ENCODE measurements at places on chromosomes 7 and 10.

GRCh38 chr10:593421-593820, 96.0 kb downstream of the DIP2C start:
- DNase-seq, result no peak

- DNase-seq, result no peak
Observed at GRCh38 chr7:136167991-136168390, 190.8 kb upstream of the MTPN start.

DNA sequence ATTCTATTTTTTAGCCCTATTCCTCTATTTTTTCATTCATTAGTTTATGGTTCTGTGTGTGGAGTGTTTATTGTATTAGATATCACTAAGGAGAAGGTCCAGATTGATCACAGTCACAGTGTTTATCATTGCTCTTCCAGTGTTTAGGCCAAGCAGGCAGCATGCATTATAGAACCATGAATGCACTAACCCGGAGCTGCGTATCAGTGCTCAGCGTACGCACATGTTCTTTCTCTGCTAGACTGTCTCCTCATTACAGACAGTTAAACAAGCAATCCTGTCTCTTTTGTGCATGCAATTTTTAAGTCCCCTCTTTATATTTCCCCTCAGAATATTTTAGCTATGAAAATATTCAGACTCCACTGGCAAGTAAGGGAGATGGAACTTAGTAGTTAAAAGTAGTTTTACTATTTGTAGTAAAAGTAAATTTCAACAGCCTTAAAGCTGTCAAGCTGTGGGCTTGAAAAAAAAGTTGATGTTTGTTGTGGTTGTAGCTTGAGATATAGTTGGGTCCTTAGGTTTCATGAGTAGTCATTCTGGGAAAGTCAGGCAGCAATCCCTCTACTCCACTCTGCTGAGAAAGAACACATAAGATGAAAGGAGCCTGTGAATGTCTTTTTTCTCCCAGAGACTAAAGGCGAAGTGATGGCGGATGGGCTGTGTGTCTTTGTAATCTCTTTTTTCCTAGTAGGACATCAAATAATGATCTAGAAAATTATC, 260.4 kb downstream of the CDK14 start:
- no peak for DNase-seq

DNA sequence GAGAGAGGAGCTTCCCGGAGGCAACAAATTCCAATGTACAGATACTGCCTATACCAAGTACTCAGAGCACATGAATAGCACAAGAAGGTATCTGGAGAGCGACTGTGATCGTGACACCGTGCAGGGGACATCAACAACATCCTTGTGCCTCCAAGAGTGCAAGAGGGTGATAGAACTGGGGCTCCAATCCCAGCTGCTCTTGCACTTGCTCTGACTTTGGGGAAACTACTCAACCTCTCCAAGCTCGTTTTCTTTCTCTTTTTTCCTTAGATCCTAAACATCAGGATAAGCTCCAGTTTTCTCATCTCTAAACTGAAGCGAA, 12.1 kb downstream of the RFC2 start:
- no peak for DNase-seq

DNA sequence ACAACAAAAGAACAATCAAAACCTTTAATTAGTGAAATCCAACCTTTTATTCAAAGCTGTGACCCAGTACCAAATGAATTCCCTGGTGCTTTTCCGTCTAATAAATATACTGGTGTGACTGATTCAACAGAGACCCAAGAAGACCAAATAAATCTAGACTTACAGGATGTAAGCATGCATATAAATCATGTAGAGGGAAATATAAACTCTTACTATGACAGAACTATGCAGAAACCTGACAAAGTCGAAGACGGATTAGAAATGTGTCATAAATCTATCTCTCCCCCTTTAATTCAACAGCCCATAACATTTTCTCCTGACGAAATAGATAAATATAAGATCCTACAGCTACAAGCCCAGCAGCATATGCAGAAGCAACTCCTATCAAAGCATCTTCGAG, 540.6 kb upstream of the TEX47 start:
- DNase-seq, result no peak

DNA sequence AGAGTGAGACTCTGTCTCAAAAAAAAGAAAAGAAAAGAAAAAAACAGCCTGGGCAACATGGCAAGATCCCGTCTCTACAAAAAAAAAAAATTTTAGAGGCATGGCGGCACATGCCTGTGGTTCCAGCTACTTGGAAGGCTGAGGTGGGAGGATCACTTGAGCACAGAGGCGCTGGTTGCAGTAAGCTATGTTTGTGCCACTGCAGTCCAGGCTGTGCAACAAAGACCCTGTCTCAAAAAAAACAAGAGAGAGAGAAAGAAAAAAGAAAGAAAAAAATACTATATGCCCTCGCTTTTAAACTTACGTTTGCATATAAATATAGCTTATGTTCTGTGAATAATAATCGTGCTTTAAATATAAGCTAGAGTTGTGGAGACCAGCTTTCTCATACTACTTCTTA, 11.2 kb downstream of the HACD1 start:
- no peak for DNase-seq
